ENCODE measurements at places on chromosomes 13 and 19.
A peak's percentile ranks its signal among the peaks of the same experiment; 100 is the strongest.

DNA sequence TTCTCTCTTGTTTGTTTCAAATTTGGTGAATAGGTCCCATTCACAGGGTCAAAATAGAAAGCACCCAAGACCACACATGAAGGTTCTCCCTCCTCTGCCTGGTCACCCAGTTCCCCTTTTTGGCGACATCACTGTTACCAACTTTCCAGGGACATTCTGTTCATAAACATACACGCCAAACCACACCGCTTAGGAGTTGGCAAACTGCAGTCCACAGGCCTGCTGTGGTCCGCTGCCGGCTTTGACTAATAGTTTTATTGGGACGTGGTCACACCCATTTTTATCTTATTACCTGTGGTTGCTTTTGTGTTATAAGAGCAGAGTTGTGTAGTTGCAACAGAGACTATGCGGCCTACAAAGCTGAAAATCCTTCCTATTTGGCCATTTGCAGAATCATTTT lies 24.2 kb downstream of the UHRF1 start:
- no peak for DNase-seq

DNA sequence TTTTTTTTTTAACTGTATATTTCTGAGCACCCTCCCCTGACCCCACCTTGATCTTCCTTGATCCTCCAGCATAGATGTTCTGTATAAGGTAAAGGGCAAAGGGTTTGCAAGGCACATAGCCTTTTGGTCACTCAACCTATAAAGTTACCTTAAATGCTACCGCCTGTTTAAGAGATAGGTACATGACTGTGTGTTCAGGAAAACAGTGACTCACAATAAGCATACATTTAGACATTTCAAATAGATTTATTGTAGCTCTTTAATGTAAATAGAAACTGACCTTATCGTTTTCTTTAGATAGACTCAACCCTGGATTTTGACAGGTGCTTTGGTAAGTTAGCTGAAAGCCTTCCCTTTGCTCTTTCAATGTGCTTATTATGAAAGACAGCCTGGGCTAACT lies 15.2 kb upstream of the SLC10A2 start:
- DNase-seq = no peak

- DNase-seq = no peak
Observed at GRCh38 chr19:29329460-29330134, 116.6 kb upstream of the UQCRFS1 start.

GRCh38 chr19:46898731-46899130 lies 37.9 kb downstream of the ARHGAP35 start:
- DNase-seq = no peak

DNA sequence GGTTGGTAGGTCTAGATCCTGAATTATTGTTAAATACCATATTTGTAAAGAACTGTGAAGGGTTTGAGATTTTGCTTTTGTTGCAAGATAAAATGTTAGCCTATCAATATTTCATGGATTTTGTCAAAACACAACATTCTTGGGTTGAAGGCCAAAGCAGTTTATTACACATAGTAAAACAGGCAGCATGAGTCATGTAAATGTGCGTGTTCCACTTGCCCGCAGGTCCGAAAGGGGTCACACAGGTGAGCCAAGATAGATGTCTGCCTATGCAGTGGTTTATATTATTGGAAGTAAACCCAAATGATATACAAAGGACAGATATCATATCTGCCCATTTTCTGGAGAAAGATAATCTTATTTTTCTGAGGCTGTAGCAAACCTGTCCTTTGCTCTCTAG lies 1654.4 kb upstream of the SPRY2 start:
- no peak for DNase-seq

DNA sequence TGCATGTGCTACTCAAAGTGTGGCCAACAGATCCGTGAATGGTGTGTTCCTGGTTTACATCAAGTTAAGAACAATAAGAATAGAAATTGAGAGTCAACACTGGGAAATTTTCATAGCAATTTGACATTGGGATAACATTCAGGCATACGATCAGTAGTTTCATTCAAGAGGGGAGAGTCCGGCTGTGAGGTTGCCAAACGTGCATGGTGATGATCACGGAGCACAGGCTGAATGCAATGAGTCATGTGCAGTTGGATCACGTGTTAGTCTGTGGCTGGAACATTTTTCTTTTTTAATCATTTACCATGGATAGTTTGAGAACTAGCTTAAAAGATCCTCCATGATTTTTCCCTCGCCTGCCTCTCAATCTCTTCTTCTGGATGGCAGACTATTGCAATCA lies 2.5 kb upstream of the DCT start:
- DNase-seq = no peak

DNA sequence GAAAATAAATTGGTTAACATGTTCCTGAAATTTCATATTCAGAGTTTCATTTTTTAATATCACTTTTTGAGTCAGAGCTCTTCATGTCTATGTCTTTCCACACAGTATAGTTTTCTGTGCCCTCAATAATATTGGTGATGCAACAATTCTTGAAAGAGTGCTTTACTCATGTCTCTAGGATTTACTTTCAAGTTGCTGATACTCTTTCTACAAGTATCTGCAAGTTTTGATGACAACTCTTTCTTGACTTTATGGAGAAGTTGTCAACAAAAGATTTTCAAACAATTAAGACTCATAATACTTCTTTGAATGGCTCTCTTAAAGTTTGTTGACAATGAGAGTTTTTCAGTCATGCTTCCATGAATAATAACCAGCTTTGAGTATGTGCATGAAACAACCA lies 561.7 kb downstream of the DIAPH3 start:
- no peak for DNase-seq

DNA sequence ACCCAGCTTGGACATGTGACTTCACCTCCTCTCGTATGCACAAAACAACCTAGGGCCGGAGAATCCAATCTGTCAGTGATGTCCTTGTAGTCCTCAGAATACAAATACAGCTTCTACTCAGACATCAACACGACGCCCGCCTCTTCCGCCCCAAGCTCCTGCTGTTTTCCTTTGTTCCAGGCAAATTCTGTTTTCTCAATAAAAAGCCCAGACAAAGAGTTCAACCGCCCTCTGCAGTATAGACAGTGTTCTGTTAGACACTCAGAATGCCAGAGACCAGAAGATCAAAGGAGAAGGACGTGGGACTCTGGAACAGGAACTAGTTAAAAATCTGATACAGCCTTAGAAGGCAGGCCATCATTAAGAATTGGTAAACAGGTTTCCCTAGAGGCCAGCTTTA lies 42.0 kb upstream of the GGACT start:
- no peak for DNase-seq

- no peak for DNase-seq
Observed at GRCh38 chr13:77339408-77339807, 12.5 kb upstream of the MYCBP2 start.

DNA sequence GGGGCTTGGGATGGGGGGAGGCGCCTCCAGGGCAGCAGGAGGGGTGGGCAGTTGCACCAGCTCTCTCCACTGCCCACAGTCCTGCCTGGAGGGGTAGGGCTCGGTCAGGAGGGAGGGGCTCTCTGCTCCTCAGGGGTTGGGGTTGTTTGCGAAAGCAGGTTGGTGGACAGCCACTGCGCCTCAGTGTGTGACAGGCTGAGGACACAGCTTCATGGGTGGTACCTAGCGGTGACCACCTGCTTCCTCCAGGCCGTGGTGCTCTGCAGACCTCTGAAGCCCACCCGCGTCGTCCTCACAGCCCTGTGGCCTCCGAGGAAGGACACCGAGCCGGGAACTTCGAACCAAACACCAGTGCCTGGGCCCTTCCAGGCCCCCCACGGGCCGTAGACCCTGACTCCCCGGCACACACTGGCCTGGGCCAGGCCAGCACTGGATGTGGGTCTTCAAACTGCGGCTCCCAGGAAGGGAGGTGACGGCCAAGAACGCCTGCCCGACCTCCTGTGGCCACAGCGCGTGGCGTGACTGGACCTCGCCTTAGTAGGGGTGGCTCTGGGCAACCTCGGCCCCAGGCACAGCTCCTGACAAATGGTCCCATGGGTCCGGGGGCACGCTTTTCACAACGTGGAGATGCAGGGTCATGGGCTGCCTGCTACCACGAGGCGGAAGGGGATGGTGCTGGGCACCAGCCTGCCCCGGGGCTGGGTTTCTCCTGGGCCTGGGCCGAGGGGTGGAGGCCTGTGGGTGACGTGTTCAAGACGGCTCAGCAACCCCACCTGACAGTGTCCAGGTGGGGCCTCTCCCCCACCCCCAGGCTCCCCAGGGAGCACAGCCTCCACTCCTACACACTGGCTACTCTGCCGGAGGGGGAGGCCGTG lies 173.2 kb downstream of the KDM4B start:
- DNase-seq = no peak

DNA sequence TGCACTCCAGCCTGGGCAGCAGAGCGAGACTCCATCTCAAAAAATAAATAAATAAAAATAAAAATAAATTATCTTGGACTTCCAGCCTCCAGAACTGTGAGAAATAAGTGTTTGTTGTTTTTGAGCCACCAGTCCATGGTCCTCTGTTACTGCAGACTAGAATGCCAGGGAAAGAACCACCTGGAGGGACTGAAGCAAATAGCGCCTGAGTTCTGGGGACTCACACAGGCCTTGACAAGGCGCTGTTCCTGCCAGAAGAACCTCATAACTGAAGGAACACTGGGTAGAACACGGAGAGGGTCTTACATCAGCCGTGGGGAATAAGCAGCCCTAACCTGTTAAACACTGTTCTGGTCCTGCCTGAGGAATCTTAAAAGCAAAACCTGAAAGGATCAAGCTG lies 8.4 kb upstream of the LENG8 start:
- DNase-seq = no peak

DNA sequence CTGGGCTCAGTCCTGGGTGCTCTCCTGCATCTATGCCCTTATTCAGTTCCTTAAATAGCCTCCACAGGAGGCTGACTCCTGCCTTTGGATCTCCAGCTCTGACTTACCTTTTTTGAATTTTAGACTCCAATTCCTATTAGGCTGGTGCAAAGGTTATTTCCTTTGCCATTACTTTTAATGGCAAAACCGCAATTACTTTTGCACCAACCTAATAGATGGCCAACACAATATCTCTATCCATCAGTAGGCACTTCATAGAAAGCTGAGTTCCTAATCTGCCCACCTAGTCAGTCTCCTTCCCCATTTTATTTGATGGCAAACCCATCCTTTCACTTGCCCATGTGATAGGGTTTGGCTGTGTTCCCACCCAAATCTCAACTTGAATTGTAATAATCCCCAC lies 95.3 kb downstream of the CACNA1A start:
- no peak for DNase-seq

- no peak for DNase-seq
Observed at GRCh38 chr13:20525144-20525600, 485 bp downstream of the CRYL1 start.

- DNase-seq = no peak
Observed at GRCh38 chr19:11423791-11424181, 4.7 kb upstream of the RGL3 start.

GRCh38 chr13:37401721-37402120 lies 196.8 kb downstream of the POSTN start:
- DNase-seq = no peak

- DNase-seq = no peak
Observed at GRCh38 chr19:42281146-42281826, 12.2 kb downstream of the CIC start.

DNA sequence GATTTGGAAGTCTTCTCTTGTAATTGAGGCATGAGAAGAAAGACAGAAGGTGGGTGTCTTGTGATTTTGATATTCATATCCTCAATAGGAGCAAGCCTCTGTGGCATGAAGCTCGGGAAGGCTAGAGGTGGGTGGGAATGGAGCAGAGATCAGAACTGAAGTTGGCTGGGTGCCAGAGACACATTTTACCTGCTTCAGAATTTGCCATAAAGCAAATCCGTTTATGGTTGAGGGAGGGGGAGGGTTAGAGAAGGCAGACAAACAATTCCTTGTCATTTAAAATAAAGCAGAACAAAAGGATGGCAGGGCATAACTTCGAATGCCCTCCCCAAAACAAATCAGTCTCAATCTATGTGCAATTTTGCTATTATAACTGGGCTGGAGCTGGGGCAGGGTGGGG lies 305.9 kb downstream of the KLF5 start:
- no peak for DNase-seq

GRCh38 chr19:52473655-52474350 lies 20.4 kb downstream of the ZNF578 start:
- DNase-seq = no peak

DNA sequence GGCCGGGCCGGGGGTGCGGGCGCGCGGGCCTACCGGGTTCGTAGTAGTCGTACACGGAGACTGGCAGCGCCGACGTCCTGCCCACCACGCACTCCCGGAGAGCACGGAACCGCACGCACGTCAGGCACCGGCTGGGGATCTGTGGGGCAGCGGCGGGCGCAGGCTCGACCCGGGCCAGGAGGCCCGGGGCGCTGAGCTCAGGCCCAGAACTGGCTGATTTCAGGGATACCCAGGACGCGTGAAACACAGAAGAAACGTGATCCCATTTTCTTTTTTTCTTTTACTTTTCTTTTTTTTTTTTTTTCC lies 9.0 kb downstream of the F2RL3 start:
- no peak for DNase-seq

DNA sequence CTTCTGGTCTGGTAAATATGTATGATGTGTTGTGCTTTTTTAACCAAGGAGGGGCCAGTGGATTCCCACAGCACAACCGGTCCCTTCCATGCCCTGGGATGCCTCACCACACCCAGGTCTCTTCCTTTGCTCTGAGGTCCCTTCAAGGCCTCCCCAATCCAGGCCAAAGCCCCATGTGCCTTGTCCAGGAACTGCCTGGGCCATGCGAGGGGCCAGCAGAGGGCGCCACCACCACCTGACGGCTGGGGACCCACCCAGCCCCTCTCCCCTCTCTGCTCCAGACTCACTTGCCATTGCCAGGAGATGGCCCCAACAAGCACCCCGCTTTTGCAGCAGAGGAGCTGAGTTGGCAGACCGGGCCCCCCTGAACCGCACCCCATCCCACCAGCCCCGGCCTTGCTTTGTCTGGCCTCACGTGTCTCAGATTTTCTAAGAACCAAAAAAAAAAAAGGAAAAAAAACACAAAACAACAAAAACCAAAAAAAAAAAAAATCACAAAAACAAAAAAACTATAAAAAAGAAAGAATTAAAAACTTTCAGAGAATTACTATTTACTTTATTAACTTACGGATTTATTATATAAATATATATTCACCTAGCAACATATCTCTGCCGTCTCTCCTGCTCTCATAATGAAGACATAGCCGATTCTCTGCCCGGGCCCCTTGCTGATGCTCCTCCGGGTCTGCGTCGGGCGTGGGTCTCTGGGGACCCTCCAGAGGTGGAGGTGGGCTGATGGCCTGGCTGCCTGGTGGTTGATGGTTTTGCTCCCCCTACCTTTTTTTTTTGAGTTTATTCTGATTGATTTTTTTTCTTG lies 14.4 kb downstream of the CAPN12 start:
- peak; percentile 70 for DNase-seq

DNA sequence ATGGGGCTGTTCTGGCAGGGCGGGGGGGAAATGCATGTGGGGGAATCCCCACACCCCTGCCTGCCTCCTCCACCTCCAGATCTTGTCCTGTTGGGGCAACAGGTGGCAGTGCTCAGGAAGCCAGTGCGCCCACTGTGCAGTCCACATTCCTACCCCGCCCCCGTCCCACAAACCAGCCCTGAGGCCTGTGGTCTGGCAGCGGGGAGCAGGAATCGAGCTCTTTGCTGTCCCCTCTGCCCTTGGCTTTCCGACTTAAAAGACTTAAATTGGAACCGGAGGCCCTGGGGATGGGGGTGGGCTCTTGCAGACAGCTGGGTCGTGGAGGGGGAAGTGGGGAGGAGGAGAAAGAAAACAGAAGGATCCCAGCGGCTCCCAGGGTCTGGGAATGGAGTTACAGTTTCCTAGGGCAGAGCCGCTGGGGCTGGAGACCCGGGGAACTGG lies 4.3 kb downstream of the NANOS3 start:
- DNase-seq = no peak

All from stimulated activated CD8-positive, alpha-beta memory T cell treated with anti-CD3 and anti-CD28 coated beads, Interleukin-7, amount 100 ng/mL, for 24 hours (primary cell).